ENCODE measurements at places on chromosomes 5 and 9.

- DNase-seq: peak; percentile 92
Measured at GRCh38 chr5:169803077-169803981, 166.3 kb downstream of the DOCK2 start.

- no peak for DNase-seq
Measured at GRCh38 chr9:116800885-116801284, 113.8 kb downstream of the TRIM32 start.

DNA sequence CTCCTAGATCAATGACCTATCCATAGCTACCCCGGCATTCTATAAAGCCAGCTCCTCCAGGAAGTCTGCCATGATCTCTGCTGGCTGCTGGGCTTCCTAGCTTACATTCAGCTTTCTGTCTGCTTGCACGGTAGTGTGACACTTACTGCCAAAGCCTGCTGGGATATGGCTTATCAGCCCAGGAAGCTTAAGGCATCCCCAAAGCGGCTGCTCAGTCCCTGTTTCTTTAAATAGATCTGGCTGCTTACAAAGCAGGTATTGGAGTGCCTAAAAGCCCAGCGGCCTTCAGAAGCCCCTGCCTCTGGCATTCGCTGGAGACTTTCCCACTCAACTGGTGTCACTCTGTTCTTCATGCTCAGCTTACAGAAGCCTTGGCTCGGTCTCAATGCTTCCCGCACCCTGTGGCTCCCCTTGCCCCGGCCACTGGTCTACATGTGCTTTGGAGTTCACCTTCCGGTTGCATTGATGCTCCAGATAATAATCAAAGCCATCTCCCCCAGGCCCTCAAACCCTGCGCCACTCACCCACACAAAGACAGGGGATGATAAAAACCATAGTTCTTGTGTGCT lies 31.3 kb upstream of the STRBP start:
- DNase-seq: no peak

- no peak for DNase-seq
Measured at GRCh38 chr5:3080366-3080765, 328.9 kb upstream of the IRX2 start.

DNA sequence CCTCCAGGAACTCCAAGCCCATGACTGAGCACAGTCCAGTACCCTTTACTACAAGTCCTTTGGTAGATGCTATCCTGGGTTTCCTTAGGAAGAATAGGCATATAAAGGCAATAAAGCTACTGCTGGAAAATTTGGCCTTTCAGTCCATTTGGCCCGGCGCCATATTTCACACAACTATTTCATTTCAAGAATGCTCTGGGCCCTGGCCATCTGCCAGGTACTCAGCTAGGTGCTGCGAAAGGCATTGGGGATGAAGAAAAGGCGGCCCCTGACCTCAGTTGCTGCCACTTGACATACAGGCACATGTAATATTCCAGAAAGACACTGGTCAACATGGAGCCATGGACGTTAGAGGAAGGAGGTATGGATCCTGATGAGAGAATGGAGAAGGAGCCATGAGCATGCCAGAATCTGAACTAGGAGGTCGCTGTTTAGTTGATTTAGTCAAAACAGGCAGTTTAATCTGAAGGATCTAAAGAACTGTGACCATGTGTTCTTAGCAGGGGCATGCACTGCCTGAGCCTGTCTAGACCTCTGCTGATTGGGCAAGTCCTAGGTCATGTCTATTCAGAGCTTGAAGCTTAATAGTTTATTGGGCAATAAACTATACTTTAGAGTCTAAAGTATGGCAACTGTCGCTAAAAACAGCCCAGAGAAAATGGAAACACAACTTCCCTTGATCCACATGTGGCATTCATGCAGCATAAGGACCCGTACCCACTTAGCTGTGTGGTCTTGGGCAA lies 149.3 kb downstream of the MELK start:
- no peak for DNase-seq

DNA sequence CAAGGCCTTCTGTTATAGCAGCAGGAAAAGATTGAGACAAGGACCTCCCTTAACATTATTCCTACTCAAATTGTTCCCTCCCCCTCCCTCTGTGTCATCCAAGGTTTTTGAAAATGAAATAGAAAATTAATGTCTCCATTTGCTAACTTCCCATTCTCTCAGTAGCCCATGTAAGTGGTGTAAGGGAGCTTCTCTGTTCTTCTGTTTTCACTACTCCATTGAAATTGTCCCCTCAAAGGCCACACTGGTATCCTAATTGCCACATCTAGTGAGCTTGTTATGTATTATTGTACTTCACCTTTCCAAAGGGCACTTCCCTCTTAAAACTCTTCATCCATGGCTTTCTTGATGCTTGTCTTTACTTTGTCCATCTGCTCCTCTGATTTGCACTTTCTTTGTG lies 131.2 kb upstream of the PIK3R1 start:
- no peak for DNase-seq

- DNase-seq: peak; percentile 8
Measured at GRCh38 chr9:118961857-118962256, 407.4 kb downstream of the BRINP1 start.

GRCh38 chr9:13508681-13509080 lies 229.2 kb upstream of the MPDZ start:
- DNase-seq: no peak

- no peak for DNase-seq
Measured at GRCh38 chr5:118007262-118007661, 981.1 kb downstream of the DTWD2 start.

DNA sequence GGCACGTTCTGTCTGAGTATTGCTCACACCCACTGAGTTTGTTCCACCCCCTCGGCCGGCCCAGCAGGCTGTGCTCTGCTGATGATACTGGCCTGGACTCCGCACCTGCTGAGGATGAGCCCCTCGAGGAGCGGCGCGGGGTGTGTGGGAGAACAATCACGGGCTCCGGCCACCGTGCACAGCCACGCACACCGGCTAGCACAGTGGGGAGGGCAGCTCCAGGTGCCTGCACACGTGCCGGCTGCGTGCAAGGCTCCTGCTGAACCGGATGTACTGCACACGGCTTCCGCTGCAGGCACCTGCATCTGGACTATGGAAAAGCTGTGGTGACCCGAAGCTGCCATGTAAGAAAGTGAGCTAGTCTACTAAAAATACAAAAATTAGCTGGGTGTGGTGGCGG lies 485.2 kb upstream of the CDH9 start:
- DNase-seq: no peak

DNA sequence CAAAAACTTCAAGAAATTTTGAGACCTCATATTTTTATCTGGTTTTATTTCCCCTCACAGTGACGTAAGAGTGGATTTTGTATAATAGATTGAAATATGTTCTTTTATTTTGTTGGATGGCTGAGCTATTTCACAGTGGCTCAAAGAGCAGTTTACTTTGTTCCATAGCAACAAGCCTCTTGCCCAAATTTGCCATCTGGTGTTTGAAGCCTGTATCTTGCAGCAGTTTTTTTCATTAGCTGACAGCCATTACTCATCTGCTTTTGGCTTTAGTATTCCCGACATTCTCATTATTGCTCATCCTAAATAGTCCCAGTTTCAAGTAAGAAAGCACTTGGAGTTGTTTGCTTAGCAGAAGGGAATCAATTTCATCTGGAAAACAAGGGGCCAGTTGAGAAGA lies 36.3 kb downstream of the GDA start:
- DNase-seq: no peak

GRCh38 chr9:89281106-89281505 lies 29.9 kb upstream of the CKS2 start:
- no peak for DNase-seq

- DNase-seq: no peak
Measured at GRCh38 chr5:136474466-136474865, 109.1 kb upstream of the TRPC7 start.

DNA sequence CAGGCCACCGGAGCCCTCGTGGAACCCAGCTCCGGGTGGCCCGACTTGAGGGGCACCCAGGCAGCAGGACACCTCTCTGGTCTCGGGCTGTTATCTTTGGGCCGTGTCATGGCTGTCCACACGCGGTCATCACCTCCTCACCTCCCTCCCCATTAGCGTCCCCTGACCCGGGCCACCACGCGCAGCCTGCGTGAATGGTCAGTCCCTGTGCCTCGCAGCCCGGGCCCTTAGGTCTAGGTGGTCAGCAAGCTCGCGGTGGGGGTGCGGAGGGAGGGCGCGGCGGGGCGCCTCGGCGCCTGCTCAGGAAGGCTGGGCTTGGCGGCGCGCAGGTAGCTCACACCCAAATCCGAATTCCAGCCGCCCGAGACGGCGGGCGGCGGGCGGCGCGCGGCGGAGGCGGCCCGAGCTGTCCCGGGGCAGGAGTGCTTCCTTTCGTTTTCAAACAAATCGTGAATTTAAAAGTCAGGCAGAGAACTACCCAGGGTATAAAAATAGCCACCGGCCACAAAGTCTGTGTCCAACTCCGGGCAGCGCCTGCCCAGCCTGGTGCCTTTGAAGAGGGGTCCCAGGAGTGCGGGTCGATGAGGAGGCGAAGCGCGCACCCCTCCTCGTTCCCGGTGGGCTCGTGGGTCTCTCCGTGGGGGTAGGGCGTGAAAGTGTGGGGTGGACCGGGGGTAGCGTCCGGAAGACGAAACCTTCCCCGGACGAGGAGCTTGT lies 1.0 kb upstream of the RXRA start:
- DNase-seq: no peak

DNA sequence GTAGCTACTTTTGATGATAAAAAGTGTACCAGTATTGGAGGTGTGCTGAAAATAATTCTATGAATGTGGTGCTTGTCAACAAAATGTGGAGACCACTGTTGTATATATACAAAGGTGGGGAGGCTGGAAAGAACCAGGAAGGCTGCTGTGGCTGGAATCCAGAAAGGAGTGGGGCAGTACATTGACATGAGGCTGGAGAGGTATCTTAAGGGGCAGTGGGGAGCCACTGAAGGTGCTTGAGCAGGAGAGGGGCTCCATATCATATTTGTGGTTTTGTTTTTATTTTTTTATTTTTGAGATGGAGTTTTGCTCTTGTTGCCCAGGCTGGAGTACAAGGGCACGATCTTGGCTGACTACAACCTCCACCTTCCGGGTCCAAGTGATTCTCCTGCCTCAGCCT lies 87.9 kb upstream of the NEURL1B start:
- no peak for DNase-seq

GRCh38 chr5:139822553-139823425 lies 27.2 kb downstream of the PSD2 start:
- no peak for DNase-seq

- peak; percentile 24 for DNase-seq
Measured at GRCh38 chr5:36877667-36878391, 1.3 kb downstream of the NIPBL start.

DNA sequence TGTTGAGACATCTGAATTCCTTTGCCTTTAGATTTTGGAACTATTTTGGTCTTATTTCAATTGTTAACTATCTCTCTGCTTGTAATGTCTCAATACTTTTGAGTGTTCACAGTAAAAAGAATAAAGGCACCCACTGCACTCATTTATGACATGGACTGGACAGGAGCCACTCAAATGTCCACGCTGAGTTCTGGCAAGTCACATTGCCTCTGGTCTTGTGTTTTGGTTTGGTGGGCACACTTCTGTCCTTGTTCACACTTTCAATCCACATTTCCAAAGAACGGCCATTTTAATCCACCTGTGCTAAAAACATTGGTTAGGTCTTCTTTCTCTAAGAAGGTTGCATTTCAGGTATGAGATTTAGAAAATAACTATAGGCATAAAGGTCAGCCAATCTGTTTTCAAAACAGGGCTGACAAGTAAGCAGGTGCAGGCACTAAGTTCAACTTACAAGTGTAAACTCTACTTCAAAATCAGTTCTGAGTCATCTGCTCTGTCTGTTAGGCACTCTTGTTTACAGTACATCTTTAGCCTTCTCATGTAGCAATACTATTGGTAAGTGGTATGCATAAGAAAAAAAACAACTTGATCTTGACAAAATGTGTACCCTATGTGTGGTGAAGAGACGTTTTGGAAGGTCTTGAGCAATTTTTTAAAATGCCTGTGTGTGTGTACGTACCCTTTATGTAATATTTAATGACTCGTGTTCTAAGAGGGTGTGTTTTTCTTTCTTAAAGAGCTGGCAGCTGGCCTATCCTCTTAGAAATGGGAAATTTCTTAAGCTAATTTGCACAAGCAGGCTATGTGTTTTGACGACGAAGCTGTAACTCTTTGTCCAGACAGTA lies 31.5 kb upstream of the ZFAND5 start:
- DNase-seq: no peak

GRCh38 chr5:124263680-124264491 lies 482.6 kb downstream of the ZNF608 start:
- DNase-seq: no peak

DNA sequence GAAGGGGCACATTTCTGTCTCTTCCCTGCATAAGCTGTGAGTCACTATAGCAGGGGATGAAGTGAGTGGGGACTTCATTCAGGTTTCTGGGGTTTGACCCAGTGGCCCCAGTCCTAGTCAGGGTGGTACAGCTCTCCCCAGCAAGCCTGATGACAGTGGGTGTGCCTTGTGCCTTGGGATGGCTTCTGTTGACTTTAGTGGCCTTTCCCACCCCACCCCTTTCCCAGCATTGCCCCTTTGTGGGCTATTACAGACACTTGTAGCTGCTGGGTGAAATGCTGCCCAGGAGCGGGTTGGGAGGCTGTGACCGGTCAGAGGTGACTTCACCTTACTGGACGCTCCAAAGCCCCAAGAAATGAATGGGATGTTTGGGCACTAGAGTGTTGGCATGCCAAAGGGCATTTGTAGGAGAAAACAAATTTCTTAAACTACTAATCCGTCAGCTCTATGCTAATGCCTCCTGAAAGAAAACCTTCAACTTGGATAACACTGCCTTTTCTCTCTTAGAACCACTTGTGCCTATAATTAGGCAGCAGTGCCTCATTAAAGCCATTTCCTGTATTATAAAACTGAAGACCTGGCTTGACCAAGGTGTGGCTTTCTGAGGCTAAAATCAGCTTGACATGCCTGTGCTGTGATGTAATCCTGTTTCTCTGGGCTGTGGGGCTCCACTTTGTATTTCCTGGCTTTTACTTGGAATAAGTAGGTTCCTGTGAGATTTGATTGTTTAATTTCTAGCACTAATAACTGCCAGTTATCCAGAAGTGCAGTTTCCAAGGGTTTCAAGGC lies 119.0 kb upstream of the SLC25A48 start:
- no peak for DNase-seq

DNA sequence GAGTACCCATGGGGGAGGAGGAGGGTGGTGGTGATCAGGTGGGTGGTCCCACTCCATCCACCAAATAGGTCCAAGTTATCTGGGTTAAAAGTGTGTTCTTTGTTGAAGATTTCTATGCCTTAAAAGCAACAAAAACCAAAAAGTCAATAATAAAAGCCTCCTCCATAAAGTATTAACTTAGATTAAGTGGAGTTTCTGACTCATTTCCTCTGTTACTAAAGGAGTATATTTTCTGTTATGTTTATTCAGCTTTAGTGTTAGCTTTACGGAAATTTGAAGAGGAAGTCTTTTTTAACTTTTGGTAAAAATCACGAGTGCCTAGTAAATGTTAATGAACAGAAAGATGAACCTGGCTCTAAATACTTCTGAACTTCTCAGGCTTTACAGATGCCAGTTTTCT lies 17.8 kb downstream of the FBXO38 start:
- no peak for DNase-seq

DNA sequence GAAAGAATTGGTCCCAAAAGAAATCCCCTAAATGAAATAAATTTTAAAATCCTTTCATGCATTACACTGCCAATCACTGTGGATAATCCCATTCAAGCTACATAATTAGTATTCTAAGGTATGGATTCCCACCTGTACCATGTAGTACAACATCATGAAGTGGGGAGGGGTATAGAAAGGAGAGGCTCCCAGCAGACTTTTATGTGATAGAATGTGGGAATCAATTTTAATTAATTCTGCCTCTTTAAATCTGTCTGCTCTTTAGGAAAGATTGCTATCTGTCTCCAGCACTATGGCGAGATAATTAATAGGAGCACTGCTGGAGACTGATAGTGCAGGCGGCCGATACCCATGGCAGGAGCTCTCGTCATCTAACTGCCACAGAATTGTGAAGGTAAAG lies 95.4 kb downstream of the CDH12 start:
- DNase-seq: no peak

- no peak for DNase-seq
Measured at GRCh38 chr9:76510041-76510440, 51.1 kb downstream of the GCNT1 start.
